NCI-H1930 (cell line): ENCODE measurements at places on chromosomes 6 and 20.

DNA sequence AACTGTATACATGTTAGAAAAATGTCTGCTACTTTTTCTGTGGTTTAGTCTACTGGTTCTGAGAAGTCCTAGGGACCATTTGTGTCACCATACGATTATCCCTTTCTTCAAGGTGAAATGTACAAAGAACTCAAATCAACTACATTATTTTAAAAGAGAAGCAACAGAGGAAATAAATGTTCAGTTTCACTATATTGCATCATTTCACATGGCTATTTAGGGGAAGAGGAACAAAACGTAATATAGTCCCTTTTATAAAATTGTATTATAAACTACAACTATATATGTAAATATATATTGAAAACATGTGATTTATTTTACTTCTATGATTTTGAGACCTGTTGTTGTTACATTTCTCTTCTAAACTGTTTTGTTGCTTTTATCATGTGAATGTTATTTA, 1308.0 kb downstream of the EPHA7 start:
- no peak for DNase-seq

DNA sequence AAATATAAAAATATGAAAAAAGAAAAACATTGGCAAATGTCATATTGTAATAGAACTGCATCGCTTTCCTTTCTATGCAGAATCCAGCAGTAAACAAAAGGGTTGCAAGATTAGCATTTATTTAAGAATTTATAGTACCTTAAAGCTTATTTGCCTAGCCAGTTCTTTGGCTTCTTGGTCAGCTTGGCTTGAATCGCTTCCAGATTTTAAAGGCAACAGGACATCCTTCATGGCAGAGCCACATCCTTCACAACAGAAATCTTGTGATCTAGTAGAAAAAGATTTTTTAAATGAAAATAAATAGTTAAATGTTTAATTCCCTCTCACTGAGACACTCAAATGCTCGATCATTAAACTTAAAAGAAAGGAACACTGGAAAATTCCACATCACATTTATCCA, 17.4 kb downstream of the UBE2J1 start:
- DNase-seq, result no peak

- no peak for DNase-seq
These were observed 117.4 kb downstream of the ADAT2 start for GRCh38 chr6:143333081-143333480.

DNA sequence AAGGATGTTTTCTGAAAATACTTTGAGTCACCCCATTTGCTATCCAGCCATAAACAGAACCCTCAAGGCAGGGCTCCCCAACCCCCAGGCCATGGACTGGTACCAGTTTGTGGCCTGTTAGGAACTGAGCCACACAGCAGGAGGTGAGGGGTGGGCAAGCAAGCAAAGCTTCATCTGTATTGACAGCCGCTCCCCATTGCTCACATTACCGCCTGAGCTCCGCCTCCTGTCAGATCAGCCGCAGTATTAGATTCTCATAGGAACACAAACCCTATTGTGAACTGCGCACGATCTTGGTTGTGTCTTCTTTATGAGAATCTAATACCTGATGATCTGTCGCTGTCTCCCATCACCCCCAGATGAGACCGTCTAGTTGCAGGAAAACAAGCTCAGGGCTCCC, 543.8 kb downstream of the CBLN4 start:
- DNase-seq, result no peak

- no peak for DNase-seq
These were observed 93.6 kb downstream of the RPP40 start for GRCh38 chr6:4910037-4910760.

DNA sequence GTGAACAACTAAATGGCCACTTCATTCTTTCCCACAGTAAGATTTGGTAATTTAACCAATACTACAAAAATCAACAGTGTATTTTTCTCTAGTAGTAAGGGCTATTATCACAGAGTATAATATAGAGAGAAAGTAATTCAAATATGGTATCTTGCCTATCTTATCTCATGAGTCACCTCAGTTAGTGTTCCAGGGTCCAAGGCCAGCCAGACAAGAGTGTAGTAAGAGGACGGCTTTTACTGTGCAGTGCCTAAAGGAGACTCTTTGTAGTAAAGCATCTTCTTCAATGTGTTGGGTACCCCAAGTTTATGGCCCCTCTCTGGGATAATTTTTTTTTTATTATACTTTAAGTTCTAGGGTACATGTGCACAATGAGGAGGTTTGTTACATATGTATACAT, 607.4 kb downstream of the PKHD1 start:
- DNase-seq, result no peak

- no peak for DNase-seq
These were observed 164.4 kb downstream of the CDKAL1 start for GRCh38 chr6:20698675-20699074.
